Stimulated activated CD8-positive, alpha-beta memory T cell treated with anti-CD3 and anti-CD28 coated beads, Interleukin-4, amount 100 ng/mL, for 4 hours (primary cell): ENCODE measurements at places on chromosomes 12 and 14.

DNA sequence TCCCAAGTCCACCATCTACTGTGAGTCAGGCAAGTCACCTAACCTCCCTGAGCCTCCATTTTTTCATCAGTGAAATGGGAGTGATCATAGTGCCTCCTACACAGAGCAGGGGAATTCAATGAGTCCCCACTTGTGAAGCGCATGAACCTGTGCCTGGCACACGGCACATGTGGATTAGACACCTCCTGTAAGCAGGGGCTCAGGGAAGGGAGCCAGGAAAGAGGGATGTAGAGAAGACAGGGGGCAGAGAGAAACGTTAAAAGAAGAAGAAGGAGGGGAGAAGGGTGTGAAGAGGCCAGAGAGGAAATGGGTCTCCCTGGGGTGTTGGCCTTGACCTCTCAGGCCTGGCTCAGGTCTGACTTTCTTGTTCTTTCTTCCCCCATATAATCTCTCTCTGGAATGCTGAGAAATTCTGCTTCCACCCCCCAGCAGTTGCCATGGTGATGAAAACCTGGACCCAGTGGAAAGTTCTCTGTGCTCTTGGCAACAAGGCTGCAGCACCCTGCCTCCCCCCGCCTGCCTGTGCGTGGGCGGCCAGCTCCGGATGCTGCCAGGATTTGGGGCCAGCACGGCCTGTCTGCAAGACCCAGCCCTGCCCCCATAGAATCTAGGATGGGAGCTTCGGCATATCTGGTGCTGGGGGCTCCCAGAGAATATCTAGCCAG, 94.5 kb downstream of the CALM1 start:
- DNase-seq: no peak

GRCh38 chr12:67208281-67209067, 60.7 kb upstream of the CAND1 start:
- DNase-seq: no peak

DNA sequence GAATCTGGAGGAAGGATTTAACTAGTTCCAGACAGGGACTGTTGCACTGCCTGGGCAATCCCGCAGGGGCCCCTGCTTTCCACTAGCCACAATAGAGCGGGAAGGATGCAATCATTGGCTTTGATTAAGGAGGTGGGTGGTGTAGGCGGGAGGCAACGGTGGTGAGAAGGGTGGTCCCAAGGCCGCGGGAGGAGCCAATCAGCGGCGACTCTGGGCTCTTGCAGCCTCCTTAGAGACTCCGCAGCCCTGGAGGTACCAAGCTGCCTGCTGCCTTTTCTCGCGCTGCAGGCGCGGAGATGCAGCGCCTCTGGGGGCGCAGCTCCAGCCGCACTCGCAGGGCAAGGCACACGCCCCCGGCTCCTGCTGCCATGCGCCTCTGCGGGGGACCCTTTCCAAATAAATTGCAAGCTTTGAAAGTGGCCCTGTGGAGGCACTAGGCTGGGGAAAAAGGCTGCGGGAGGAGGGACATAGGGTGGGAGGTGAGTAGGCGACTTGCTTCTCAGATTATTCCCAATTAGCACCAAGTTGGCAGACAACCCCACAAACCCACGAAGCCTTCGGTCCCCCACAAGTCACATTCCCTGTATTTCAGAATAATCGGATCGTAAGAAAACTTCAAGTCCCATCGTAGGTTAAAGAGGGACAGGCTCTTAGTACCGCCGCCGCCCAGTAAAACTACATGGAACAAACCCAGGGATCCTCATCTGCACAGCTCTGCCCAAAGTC, 858 bp upstream of the KCNA1 start:
- no peak for DNase-seq

- no peak for DNase-seq
These were observed 117.6 kb upstream of the GARIN6 start for GRCh38 chr12:99529966-99530365.

- no peak for DNase-seq
These were observed 798 bp downstream of the CCDC198 start for GRCh38 chr14:57492859-57493258.

GRCh38 chr12:106140223-106140986, 1.7 kb upstream of the NUAK1 start:
- no peak for DNase-seq

- DNase-seq: no peak
These were observed 10.7 kb downstream of the CMKLR1 start for GRCh38 chr12:108328420-108328819.

DNA sequence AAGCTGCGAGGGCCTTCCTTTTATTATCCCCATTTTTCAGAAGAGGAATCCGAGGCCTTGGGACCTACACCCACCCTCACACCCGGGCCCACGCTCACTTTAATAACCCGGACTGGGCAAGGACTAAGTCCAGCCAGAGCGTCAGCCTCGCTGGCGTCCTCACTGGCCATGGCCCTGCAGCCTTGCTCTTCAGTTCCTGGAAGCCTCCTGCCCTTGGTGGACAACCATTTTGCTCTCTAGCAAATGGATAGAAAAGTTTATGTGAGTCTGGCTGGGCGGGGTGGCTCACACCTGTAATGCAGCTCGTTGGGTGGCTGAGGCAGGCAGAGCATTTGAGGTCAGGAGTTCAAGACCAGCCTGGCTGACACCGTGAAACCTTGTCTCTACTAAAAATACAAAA, 9.8 kb downstream of the RTL1 start:
- DNase-seq: no peak

- no peak for DNase-seq
These were observed 91.9 kb downstream of the SYNE3 start for GRCh38 chr14:95424529-95424928.

- DNase-seq: no peak
These were observed 174.5 kb downstream of the TSPAN9 start for GRCh38 chr12:3251691-3252090.

- no peak for DNase-seq
These were observed 87.5 kb downstream of the SPTB start for GRCh38 chr14:64792231-64792630.

DNA sequence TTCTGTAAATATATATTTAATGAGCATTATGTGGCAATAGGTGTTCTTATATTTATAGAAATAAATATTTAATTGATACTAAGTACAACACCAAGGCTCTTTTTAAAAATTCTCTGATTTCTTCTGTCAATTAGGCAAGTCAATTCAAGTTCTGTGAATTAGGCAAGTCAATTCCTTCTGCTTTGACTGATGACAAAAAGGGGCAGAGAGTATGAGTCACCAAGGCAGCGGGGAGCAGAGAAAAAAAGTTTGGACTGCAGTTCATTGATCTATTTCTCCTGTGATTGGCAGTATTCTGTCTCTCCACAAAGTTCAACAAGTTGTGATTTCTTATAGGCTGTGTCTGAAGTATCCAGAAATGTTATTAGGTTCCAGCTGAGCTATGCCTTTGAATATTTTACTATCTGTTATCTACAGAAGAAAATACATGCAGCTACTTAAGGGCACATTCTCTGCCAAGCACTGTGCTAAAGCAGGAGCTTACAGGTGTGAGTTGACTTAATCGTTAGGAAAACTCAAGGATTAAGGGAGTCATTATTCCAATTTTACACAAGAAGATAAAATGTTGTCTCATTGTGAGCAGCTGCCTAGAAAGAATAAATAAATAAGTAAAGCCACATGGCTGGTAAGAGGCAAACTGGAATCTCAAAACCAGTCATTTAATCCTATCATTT, 206.4 kb upstream of the ALG10B start:
- no peak for DNase-seq

DNA sequence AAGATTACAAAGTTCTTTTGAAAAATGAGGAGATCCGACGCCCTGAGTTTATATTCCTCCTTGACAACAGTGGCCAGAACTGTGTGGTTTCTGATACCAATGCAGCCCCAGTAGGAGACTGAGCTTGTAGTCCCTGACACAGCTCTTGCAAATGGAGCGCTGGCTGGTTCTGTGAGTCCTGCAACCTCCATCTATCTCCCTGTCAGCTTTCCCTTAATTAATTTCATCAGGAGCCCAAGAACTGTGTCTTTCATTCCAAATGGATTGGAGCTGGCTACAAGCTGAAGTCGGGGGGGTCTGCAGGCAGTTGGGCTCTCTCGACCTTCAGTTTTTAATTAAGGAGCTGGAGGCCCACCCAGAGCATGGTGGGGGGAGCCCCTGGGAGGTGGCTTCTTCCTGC, 160.6 kb downstream of the ADGRD1 start:
- no peak for DNase-seq

- no peak for DNase-seq
These were observed 72.8 kb upstream of the PPM1H start for GRCh38 chr12:63007726-63008125.

- DNase-seq: no peak
These were observed 36.2 kb upstream of the SGPP1 start for GRCh38 chr14:63764103-63764502.

DNA sequence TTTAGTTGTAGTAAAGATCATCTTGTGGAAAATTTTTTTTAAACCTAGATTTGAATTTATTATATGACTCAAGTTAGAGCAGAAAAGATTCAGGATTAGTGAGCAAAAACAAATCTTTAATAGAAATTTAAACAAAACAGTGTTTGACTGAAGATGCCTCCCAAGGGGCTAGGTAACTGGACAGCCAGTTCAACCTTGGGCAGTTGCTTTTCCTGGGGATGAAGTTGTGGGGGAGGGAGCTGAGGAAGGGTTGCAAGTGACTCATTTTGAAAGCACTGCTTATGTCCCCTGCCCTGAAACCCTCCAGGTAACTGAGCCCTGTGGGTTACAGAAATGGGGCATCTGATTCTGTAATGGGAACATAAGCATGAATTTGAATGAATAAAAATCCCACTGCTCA, 13.1 kb downstream of the CFAP54 start:
- DNase-seq: no peak

GRCh38 chr14:22112004-22112403, 438.4 kb upstream of the OR4E1 start:
- no peak for DNase-seq

GRCh38 chr12:32266756-32267155, 132.6 kb upstream of the FGD4 start:
- DNase-seq: no peak

DNA sequence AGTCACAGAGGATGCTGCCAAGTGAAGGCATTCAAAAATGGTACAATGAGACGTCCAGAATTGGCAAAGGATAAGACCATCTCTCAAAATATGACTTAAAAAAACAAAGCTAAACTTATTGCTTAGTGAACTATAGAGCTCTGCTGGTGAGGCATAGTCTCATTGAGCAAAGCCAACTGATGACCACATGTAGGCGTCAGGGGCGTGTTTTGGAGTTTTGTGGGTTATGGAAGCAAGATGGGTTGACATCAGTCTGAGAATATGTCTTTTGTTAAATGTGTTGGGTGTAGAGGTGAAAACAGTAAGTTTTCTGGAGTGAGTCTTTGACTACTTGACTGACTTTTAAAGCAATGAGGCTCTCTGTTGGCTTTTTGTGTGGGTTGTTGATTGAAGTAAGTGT, 47.2 kb downstream of the ATL1 start:
- no peak for DNase-seq

DNA sequence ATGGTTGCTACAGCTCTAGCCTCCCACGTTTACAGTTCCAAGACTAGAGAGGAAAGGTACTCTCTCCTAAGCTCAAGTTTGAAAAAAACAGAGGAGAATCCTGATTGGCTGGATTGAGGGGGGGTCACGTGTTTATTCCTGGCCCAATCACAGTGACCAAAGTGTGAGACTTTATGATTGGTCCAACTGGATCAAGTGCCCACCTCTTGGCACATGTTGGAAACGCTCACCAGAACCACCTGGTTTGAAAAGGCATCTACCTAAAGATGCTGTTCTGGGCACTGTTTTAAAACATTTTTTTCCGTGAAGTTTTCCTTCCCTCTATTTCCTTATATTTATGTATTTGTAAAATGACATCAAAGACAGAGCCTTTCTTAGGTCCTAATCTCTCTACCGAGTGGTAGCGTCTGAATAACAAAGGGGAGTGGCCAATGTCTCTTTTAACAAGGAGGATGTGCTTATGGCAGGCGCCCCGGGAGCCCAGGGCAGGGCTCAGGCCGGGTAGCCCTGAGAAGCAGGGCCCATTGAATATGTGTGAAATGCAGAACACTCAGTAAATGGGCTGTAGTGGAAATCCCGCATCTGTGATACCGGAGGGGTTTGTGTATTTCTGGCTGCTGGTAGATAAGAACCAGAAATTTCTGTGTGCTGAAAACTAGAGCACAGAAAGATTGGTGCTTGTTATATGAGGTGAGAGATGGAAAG, 146.2 kb downstream of the ATP23 start:
- DNase-seq: no peak

DNA sequence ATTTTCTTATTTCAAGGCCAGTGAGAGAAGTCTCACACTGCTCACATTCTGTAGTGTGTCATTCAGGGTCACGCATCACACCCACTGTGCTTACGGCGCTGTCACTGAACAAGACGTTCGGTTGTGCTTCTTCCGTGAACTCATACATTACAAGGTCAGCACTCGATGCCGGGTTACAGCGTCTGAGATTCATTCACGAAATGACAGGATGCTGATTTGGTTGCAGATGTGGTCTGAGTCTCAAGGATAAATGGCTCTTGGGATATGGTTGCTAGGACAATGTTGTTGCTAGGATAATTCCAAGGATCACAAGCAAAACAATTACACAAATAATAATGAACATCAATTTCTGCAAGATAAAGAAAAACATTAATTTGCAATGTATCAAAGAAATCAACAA, 47.4 kb downstream of the STX2 start:
- no peak for DNase-seq

DNA sequence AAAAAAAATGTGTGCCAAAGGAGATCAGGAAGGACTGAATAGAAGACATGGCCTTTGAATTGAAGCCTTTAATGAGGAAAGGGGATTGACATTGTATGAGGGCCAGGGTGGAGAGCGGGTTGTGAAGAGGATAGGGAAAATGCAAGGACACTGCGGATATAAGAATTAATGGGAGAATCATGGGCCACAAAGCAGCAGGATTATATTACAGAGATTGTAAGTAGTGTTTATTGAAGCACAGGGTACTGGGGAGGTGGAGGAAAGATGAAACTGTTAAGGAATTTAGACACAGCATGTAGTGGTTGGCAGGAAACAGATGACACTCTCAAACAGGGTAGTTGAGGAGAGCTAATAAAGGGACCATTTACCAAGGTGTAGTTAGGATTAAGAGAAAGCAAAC, 16.4 kb upstream of the POC1B start:
- DNase-seq: no peak

DNA sequence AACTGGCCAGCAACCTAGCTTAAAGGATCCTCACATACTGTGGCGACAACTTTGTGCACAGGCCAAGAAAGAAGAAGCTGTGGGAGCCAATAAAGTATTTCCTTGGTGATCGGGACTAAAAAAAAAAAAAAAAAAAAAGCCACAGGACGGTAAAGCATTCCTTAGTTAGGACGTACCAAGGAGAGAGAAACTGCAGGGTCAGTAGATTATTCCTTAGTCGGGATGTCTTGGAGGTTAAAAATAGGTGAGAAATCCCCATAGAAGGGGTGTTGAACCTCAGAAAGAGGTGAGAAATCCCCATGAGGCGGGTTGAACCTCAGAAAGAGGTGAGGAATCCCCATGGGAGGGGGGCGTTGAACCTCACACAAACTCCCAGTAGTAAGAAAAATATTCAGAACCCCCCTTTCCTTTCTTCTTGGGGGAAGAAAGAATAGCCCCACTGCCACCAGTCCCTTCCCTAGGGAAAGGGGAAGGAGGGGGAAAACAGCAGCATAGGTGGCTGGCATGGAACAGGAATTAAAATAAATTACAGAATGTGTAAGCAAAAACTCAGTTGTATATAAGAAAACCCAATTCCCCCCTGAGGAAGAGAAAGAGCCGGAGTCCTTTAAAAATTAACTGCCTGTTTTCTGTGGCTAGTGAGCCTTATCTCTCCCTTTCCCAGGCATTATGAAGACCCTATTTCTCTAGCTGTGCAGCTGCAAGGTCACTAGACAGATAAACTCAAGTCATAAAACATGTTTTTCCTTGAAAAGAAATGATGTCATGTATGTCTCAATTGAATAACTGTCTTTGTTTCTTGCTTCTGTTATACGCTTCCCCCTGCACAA, 26.8 kb downstream of the KLRK1 start:
- DNase-seq: no peak

GRCh38 chr12:105933671-105934665, 204.8 kb downstream of the NUAK1 start:
- DNase-seq: no peak
